ENCODE measurements at places on chromosomes 7 and 10.
A peak's percentile ranks its signal among the peaks of the same experiment; 100 is the strongest.

DNA sequence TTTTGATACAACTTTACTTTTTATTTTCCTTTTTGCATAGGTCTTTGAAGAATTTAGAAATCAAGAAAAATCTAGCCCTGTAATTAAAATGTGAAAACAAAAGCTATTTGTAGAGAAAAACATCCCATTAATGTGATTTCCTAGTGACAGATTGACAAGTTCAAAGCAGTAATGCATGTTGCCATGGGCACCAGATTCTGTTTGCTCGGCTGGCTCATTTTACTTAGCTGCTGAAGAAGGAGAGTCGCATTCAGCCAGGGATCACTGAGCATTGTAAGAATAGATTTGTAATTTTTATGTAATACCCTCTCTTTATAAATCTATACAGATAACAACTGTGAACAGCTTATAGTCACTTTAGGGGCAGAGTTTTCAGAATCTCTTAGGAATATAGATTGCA lies 28.5 kb downstream of the DNAJB9 start:
- DNase-seq: no peak

DNA sequence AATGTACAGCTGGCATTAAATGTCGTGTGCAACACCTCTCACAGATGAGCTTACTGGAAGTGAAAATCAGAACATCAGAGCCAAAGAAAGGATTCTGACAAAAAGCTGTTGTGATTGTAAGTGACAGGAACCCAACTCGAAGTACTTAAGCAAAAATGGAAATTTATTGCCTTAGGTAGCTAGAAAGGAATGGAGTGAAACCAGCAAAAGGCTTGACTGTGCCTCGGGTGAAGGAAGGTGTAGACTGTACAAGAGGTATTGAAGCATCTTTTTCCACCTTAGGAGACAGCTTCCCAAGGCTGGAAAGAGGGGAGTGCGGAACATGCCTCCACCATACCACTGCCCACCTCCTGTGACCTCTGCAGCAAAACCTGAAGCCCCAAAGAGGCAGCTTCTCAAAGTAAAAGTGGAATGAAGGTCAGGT lies 27.3 kb upstream of the ITGB1 start:
- DNase-seq: no peak

DNA sequence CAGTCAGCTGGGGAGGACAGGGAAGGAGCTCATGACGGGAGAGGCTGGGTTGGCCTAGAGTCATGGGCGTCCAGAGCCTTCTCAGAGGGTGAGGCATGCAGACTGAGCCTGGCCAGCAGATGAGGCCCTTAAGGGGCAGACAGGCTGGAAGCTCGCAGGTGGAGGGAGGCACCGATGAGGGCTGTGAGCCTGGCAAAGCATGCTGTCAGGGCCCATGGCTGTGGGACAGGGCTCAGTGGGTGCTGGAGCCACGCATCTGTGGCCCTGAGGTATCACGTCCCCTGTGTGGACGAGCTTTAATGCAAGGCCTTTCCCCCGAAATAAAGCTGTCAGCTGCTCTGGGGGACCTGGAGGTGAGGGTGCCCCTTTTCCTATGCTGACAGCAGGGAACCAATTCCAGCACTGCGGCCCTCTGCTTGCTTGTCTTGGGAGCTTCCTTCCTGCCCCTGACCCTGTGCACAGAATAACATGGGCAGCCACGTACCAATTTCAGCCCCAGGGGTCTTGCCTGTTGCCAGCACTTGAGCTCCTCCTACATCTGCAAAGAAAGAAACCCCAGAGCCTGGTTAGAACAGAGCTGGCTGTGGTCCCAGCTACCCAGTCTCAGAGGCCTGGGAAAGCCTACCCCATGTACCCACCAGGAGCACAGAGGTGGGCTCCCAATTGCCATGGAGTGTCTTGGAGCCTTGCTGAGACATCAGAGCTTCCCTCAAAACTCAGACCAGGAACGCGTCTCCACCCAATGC lies 20.6 kb downstream of the TMEM273 start:
- no peak for DNase-seq

- no peak for DNase-seq
Measured at GRCh38 chr10:69742928-69743602, 58.6 kb upstream of the COL13A1 start.

GRCh38 chr10:73923935-73924598 lies 13.1 kb downstream of the PLAU start:
- DNase-seq: no peak

DNA sequence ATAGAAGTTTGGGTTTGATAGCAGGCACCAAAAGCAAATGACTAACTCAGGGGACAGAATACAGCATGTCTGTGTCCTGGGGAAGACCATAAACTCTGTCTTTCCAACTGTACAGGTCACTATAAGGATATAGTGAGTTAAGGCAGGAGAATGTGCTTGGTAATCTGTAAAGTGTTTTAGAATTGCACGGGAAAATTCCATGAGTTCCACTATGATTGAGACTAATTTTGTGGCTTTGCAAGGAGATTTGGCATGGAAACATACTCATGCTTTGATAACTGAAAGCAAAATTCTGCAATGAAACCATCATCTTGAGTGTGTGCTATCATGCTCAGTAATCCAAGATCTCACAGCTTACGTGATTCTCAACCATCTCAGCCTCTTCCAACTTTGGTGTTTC lies 152.6 kb downstream of the PKD1L1 start:
- no peak for DNase-seq

DNA sequence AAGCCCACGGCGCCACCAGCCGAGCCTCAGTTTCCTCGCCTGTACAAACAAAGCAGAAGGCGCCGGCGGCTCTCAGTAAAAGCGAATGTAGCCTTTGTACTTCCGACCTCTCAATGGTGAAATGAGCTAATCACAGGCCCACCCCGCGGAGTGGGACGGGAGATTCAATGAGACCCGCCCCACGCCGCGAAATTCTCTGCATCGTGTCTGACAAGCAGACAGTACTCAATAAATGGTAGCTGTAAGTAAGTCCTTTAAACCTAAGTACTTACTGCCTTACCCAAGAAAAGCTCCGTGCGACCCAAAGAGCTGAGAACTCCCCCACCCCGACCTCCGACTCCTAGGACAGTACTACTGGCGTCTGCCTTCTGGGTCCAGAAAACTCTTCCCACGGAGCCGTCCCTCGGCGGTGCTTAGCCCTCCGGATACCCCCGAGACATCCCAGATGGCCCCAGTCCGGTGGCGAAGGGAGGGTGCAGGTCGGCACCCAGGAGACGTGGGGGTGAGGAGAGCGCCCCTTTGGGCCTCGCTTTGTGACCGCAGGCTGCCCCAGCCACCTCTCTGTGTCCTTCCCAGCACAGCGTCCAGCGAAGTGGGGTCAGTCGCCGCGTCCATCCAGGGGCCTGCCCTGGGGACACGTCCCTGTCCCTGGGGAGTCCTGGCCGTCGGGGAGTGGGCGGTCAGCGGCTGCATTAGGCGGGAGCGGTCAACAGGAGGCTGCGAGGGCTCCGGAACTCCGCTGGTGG lies 972 bp upstream of the CXCL12 start:
- DNase-seq: no peak

GRCh38 chr10:104274762-104275721 lies 6.1 kb downstream of the GSTO2 start:
- DNase-seq: no peak

DNA sequence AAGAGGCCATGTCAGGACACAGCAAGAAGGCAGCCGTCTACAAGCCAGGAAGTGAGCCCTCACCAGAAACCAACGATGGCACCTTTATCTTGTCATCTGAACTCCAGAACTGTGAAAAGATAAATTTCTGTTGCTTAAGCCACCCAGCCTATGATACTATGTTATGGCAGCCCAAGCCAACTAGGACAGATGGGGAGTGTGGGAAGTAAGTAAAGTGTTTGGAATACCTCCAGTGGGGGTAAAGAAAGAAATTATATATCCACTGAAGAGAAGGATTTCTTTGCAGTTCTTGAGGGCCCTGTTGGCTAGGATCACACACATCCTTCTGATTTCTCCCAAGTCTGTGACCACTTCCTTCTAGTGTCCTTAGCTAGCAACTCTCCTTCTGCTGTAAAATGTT lies 384.4 kb downstream of the TNS3 start:
- no peak for DNase-seq

GRCh38 chr10:86100581-86101061 lies 266.0 kb downstream of the GRID1 start:
- DNase-seq: peak; percentile 9

- no peak for DNase-seq
Measured at GRCh38 chr10:4240608-4241197, 455.7 kb upstream of the KLF6 start.

DNA sequence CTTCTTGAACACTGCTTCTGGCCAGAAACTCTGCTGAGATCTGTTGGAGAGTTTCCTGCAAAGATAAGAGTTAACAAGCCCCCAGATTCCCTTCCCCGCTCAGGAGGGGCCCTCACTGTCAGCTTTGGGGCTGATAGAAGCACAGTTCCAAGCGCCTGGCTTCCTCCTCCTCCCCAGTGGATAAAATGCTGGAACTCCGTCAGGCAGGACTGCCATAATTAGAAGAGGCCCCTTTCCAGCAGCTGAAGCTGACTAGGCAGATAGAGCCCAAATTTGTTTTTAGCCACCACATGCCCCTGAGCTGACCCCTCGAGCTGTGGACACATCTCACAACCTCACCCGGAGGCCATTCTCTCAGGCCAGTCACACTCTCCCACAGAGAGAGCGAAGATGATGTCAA lies 89.4 kb downstream of the TBXAS1 start:
- DNase-seq: no peak

- DNase-seq: peak; percentile 12
Measured at GRCh38 chr10:88428442-88428841, 154.7 kb downstream of the RNLS start.

- no peak for DNase-seq
Measured at GRCh38 chr7:28865601-28866144, 92.5 kb downstream of the TRIL start.

DNA sequence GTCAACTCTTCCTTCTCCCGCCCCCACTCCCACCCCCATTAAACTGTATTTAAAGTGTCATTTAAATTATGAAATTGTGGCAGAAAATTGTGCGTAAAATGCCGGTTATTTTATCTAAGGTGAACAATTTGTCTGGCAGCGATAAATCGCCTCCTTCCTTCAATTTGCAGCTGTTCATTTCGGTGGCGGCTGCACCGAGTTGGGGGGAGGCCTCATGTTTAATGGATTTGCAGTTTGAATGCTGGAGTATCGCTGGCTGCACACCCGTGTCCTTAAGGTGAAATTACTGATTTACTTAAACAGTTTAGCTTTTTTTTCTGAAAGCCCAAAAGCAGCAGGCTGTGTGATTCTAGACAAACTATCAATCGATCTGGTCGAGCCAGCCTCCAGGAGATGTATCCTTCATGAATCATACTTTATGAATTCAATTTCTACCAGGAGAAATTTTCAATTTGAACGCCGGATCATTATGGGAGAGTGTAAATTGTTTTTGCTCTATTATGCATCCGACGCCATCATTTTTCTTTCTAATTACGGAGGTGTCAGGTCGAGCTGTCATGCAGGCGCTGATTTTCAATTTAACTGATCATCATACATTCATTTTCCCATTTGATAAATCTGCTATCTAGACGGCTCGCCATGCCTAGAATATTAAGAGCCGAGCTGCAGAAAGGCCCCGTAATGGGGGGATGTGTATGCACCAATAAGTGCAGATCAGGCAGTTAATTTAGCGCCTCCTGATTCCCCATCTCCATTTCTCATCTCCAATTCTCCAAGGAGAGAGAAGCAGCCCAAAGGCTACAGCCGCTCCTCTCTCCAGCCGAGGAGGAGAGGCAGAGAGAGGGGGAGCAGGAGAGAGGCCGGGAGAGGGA lies 6.5 kb downstream of the UNCX start:
- no peak for DNase-seq

DNA sequence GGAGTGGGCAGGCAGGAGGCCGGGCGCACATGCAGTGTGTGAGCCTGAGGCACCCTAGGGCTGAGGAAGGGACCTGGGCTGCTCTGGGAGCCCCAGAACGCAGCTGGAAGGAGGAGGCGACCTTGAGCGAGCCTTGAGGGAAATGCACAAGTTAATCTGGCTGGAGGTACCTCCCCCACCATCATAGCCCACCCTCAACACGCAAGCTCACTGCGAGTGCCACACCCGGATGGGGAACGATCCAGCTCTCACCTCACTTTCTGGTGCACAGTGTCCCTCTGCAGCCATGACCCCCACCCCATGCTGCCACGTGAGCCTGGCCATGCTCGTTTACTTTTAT lies 162.4 kb upstream of the PPP2R2D start:
- no peak for DNase-seq

DNA sequence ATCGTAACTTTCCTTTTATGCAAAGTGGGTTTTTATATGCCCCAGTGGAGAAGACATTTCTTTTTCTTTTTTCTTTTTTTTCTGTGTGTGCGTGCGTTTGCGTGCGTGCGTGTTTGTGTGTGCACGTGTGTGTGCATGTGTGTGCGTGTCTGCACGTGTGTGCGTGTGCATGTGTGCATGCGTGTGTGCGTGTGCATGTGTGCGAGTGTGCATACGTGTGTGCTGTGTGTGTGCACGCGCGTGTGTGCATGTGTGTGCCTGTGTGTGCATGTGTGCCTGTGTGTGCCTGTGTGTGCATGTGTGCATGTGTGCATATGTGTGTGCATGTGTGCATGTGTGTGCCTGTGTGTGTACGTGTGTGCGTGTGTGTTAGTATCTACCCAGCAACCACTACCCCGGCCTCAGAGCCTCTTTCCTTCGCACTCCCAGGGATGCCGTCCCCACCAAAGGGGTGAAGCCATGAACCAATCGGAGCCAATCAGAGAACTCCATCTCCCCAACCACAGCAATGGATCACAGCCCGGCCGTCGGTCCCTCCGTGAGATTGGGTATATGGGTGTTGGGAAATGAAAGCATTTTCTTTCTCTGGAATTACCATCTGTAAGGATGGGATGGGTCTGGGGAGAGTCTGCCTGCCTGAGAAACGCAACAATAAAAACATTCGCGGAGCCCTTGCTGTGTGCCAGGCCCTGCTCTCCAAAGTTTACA lies 92.3 kb downstream of the ELFN1 start:
- no peak for DNase-seq

- DNase-seq: no peak
Measured at GRCh38 chr7:48280100-48280499, 108.8 kb downstream of the ABCA13 start.

- DNase-seq: no peak
Measured at GRCh38 chr7:128155100-128155740, 85.9 kb upstream of the LEP start.

GRCh38 chr10:48777110-48777509 lies 92.4 kb downstream of the WDFY4 start:
- no peak for DNase-seq
